Osteoblast (primary cell): ENCODE measurements at places on chromosomes 12 and 14. TPM values are rescaled to one million over a fixed set of nuclear protein-coding genes. Genes with fewer than 3 reads are reported as not detected.
A peak's percentile ranks its signal among the peaks of the same experiment; 100 is the strongest.

KERA gene
- total RNA-seq: not detected in 2 replicates

DNA sequence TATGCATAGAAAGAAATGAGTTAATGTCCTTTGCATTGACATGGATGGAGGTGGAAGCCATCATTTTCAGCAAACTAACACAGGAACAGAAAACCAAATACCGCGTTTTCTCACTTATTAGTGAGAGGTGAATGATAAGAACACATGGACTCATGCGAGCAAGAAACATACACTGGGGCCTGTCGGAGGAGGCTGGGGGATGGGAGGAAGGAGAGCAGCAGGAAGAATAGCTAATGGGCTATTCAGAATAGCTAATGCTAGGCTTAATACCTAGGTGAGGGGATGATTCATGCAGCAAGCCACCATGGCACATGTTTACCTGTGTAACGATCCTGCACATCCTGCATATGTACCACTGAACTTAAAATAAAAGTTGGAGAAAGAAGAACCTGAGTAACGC is 29.1 kb upstream of the SYT1 start:
- no peak for DNase-seq

DNA sequence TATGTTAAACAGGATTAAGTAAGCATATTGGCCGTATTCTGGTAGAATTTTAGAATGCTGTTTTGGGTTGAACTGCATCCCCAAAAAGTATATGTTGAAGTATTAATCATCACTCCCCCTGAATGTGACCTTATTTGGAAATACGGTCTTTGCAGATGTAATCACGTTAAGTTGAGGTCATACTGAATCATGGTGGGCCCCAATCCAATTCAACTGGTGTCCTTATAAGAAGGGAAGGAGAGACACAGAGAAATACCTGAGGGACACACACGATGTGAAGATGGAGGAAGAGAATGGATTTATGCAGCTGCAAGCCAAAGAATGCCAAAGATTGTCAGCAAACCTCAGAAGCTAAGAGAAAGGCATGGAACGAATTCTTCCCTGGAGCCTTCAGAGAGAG is 268.6 kb downstream of the ITPR2 start:
- DNase-seq: no peak

GRCh38 chr12:53746592-53747092 is 5.1 kb downstream of the CISTR start:
- DNase-seq: peak; percentile 99

DNA sequence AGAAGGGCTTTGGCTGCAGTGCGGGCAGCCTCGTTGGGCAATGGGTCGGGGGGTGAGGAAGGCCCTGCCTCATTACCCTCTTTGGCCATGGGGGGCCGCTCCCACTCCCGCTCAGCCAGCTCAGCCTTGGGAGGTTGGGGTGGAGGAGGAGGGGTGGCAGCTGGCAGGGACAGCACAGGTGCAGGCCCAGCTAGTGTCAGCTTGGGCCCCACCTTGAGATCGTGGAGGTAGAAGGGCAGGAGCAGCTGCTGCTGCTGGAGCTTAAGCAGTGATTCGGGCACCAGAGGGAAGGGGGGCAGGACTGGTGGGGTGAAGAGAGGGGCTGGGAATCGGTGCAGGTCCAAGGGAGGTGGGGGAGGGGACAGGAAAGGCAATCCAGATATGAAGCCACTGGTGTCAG is 26.0 kb downstream of the ZFHX2 start:
- DNase-seq: peak; percentile 35
